ENCODE measurements at places on chromosomes 7 and 10.

GRCh38 chr7:138417078-138417700, 42.9 kb upstream of the TRIM24 start:
- no peak for DNase-seq

GRCh38 chr7:79823246-79823951, 311.2 kb upstream of the GNAI1 start:
- no peak for DNase-seq

DNA sequence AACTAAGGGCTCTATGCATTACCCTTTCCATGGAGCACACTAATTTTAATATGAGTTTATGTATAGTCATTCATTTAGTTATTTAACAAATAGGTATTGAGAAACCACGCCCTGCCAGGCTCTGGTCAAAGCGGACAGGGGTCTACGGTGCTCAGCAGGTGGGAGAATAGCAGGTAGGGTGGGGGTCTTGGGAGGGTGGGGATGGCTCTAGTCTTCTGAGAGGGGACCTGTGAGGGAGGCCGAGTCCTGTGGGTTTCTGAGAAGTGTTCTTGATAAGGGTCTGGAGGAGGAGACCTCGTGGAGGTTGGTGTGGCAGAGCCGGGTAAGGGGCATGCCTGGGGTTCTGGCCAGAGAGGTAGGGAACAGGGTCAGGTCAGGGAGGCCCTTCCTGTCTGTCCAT, 1.1 kb downstream of the WDFY4 start:
- no peak for DNase-seq

- DNase-seq, result no peak
Observed at GRCh38 chr7:85104432-85105205, 82.2 kb downstream of the SEMA3D start.

DNA sequence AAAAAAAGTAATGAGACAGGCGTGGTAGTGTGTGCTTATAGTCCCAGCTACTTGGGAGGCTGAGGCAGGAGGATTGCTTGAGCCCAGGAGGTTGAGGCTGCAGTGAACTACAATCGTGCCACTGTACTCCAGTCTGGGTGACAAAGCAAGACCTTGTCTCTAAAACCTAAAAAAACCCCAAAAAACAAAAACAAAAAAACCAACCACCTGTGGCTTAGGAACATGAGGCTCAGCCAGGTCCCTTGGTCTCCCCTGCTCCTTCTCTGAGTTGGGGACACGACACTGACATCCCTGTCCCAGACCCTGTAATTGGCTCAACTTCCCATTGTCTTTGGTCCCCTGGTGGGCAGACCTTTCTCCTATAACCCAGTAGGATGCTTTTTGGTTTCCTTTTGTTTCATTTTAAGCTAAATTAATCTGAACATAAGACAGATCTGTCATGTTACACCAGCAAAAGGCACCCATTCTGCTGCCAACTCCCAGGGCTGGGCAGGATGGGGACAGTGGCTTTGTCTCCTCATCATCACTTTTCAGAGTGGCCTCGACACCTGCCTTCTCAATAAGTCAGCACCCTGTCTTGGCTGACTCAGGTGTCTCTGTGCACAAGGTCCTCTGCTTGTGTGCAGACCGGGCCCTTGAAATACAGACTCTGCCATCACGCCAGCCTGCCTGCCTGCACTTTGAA, 74.4 kb downstream of the MYL10 start:
- DNase-seq, result no peak

DNA sequence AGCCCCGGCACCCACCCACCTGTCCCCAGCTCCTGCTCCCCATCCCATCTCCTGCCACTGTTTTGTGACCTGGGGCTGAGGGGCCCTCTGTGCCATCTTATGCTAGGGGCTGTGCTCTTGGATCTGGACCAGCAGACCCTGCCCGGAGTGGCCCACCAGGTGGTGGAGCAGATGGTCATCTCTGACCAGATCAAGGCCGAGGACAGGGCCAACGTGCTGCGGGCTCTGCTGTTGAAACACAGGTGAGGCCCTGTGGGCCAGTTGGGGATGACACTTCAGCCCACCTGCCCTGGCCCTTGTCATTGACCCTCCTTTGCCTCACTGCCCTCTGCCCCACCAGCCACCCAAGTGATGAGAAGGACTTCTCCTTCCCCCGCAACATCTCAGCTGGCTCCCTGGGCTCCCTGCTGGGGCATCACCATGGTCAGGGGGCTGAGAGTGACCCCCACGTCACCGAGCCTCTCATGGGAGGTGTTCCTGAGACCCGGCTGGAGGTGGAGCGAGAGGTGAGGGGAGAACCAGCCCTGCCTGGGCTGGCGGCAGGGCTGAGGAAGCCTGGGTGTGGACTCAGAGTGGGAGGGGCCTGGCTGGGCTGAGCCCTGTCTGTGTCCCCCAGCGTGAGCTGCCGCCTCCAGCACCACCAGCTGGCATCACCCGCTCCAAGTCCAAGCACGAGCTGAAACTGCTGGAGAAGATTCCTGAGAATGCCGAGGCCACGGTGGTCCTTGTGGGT, 10.6 kb downstream of the FASTK start:
- no peak for DNase-seq

DNA sequence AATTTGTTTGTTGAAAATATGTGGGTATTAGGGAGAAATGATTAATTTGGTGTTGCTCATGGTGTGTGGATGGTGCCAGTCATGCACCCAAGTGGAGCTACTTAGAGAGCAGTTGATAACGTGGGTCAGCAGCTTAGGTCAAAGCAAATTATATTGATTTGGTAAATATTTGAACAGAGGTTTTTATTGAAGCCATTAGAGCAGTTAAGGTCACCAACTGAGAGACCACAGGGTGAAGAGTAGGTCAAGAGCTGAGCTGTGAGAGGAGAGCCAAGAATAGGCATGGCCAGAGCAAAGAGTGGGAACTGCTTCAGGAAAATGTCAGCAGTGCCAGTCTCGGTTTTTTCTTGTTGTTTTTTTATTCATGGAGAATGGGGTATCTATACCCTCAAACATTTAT, 97.9 kb downstream of the TMEM168 start:
- no peak for DNase-seq

GRCh38 chr7:130899071-130899560, 165.1 kb upstream of the KLF14 start:
- DNase-seq, result no peak

DNA sequence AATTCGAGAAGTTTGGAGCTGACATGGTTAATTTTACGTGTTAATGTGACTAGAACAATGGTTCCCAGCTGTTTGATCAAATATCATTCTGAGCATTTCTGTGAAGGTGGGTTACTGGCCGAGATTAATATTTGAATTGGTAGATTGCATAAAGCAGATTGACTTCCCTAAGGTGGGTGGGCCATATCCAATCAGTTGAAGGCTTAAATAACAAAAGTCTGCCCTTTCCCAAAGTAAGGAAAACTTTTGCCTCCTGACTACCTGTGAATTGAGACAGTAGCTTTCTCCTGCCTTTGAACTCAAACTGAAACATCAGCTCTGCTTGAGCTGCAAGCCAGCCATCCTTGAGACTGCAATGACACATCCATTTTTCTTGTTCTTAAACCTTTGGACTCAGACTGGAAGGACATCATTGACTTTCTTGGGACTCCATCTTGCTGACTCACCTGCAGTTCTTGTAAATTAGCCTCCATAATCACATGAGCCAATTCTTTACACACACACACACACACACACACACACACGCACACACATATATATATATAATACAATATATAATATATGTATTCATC, 63.1 kb upstream of the LRRTM3 start:
- DNase-seq, result no peak

GRCh38 chr7:27478084-27478483, 184.6 kb downstream of the HIBADH start:
- DNase-seq, result no peak

DNA sequence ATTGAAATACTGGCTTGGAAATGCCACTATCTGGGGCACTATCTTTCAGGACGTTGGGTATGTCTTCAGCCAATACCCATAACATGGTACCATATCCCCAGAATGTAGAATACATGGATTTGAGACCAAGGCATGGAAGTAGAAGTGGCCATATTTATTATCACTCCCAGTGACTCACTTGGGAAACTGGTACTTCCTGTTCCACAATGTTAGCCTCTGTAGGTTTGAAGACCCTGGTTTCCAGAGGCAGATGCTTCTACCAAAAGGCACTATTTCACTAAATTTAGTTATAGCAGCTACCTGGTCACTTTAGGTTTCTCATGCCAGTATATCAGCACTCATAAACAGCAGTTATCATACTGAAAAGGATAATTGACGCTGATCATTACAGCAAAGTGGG, 184.2 kb downstream of the CCDC71L start:
- DNase-seq, result no peak

DNA sequence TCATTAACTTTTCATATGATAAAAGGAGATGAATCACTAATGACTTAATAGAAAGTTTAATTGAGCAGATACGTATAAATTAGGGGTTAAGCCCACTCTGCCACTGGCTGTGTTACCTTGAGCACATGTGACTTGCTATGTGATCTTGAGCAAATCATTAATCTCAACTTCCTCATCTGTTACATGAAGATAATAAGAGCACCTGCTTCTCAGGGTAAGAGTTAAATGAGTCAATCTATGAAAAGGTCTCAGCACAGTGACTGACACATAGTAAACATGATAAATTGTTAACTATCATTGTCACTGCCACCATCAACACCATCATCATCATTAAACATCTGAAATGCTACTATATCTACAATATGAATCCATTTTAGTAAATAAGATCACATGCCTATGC, 110.8 kb downstream of the TPK1 start:
- no peak for DNase-seq

- no peak for DNase-seq
Observed at GRCh38 chr10:49285232-49285631, 13.7 kb upstream of the C10orf71 start.

DNA sequence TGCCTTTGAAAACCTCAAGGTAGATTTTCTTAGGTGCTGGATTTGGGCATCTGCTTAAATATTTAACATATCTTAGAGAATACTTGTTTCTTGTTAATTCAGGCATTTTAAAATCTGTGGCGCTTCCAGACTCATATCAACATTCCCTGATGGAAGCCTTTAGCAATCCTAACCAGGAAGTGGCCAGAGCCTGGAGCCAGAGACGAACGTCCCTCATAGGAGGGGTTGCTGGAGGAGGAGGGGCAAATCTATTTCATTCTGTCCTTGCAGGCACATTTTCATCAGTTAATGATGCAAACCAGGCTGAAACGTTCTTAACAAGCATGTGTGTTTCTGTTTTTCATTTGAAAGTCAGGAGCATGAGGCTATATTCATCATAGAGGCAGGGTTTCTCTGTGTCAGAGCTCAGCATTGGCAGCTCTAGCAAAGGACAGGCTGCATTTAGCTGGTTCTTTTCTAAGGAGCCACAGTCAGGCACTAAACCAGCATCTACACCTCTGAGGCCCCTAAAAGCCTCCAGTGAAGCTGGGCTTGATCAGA, 17.8 kb upstream of the IFIT2 start:
- no peak for DNase-seq

GRCh38 chr10:59770689-59771088, 17.4 kb upstream of the MRLN start:
- no peak for DNase-seq

DNA sequence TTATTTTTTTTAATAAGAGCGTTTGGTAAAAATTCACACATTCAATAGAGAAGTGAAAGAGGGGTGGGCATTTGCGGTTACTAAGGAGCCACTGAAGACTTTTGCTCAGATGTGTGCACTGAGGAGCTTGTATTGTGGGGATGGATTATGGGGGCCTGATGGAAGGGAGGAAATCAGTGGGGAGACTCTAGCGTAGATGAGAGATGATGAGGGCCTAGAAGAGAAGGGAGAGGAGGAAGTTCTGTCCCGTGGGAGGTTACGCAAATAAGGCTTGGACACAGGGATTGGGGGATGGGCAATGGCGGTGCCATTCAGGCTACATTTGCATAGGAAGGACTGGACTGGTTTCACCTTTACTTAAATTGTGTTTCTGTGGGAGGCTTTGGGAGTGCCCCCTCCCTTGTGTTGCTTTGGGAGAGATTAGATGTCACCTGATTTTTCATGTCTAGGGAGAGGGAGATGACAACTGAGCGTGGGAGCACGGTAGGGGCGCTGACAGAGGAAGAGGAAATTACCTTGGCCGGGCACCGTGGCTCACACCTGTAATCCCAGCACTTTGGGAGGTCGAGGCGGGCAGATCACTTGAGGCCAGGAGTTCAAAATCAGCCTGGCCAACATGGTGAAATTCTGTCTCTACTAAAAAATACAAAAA, 2.2 kb upstream of the HIP1 start:
- DNase-seq, result no peak

- DNase-seq, result no peak
Observed at GRCh38 chr7:81707966-81708365, 61.9 kb downstream of the HGF start.

DNA sequence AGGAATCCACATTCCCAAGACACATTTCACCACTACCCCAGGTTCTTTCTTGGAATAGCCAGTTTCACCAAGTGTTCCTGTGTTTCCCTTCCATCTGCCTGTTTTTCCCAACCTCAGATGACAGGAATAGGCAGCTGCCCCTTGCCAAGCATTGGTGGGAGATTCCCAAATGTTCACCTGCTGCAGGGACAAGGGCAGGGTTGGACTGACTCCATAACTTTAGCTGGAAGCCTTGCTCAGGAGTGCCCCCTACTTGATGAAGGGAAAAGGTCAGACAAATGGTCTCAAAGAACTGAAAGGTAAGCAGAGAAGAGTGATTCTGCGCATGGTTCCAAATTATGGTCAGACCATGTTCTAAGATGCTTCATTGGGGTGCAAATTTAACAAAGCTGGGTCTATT, 45.1 kb upstream of the LYZL1 start:
- DNase-seq, result peak; percentile 20

GRCh38 chr10:119358152-119358512, 150.8 kb downstream of the GRK5 start:
- no peak for DNase-seq

DNA sequence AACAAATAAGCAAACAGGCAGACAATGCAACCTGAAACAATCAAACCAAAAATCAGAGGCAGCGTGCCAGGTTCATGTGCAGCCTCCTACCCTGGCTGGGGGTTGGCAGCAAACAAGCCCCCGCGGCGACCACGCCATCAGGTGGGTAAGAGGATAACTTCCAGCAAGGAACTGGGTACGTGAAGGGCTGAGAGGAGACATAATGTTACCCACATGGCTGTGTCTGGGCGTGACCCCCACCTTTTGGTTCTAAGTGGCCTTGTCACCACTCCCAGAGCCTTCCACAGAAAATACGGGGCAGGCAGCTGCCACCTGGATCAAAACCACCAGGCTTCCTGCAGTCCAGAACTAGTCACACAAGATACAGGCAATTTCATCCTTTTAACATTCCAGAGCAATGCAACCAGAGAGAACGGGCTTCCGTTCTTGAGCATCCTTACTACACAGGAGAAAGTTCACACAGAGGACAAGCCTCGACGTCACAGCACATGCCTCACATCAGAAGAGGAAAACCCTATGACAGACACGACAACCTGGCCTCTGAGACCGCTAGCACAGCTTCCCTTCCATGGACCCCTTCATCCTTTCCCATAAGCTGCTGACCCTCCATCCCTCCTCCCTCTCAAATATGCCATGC, 171.0 kb downstream of the GRID1 start:
- DNase-seq, result no peak

DNA sequence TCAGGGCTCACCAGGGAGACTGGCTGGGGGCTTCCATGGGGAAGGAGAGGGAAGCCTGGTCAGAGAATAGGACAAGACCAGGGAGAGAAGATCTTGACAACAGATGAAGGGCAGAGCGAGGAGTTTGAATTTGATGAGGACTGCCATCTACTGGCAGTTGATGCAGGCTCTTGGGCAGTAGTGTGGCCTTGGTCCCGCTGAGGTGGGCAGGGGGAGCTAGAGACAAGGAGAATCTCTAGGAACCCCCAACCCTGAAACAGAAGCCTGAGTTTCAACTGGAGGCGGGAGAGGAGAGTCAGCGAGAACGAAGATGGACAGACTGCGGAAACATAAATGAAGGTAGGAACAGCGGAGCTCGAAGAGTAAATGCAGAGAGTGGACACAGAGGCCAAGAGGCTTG, 81.0 kb downstream of the PPP1R3C start:
- DNase-seq, result peak; percentile 57
